Smooth muscle cell of the pulmonary artery (primary cell): ENCODE measurements at places on chromosomes 5 and 9. TPM values are rescaled to one million over a fixed set of nuclear protein-coding genes. Genes with fewer than 3 reads are reported as not detected.

Gene CRHBP
- 0.33 and 3.7 TPM in 2 replicates for total RNA-seq

Gene PTGER4
- 15.0 and 25.0 TPM in 2 replicates for total RNA-seq

Gene BTNL8
- total RNA-seq = not detected in 2 replicates

Gene FOXD4L4
- total RNA-seq = 0.17 and 0.20 TPM in 2 replicates

Gene PCDHGB7
- total RNA-seq = 13.8 and 14.7 TPM in 2 replicates

Gene CCL27
- 0.17 TPM in 1 of 2 replicates, not detected in the other for total RNA-seq

Gene PFN3
- not detected in 2 replicates for total RNA-seq

Gene ABLIM3
- 37.7 and 38.4 TPM in 2 replicates for total RNA-seq
